ENCODE measurements at places on chromosomes 13 and 19. TPM values are rescaled to one million over a fixed set of nuclear protein-coding genes. Genes with fewer than 3 reads are reported as not detected.

DNA sequence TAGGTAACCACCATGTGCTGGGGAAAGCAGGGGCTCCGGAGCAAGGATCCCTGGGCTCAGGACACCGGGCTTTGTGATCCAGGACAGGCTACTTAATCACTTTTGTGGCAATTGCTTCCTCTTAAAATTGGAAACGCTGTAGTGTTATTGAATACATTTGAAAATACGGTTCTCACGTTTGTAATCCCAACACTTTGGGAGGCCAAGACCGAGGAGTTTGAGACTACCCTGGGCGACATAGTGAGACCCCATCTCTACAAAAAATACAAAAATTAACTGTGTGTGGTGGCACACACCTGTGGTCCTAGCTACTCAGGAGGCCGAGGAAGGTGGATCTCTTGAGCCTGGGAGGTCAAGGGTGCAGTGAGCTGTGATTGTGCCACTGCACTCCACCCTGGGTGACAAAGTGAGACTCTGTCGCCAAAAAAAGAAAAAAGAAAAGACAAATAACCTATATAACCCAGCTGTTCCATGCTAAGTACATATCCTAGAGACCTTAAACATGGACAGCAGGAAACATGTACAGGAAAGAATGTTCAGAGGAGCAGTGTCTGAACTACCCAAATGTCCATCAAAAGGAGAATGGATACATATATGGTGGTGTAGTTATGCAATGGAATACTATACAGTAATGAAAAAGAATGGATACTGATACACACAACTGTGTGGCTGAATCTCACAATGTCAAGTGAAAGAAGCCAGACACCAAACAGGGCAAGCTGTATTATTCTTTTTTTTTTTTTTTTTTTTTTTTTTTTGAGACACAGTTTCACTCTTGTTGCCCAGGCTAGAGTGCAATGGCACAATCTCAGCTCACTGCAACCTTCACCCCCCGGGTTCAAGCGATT, 622 bp upstream of the PRODH2 start:
- DNase-seq = no peak

DNA sequence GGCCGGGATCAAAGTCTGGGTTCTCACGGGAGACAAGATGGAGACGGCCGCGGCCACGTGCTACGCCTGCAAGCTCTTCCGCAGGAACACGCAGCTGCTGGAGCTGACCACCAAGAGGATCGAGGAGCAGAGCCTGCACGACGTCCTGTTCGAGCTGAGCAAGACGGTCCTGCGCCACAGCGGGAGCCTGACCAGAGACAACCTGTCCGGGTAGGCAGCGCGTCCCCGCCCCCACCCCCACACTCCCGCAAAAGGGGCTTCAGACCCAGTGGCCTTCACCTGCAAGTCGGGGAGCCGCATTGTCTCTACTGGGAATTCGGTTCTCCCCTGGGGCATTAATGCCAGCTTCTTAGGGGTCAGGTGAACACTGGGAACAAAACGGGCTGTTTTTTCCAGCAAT, 114.7 kb upstream of the MCF2L start:
- no peak for DNase-seq

GRCh38 chr19:41309180-41310032, 566 bp upstream of the CCDC97 start:
- no peak for DNase-seq

GRCh38 chr19:44613295-44614178, at the start of gene IGSF23:
Gene IGSF23, plus strand, starts transcription at chr19:44613563. Its CDS starts 83 bp downstream, at chr19:44613646.
- no peak for DNase-seq

- no peak for DNase-seq
Measured at GRCh38 chr19:52638601-52639000, 446 bp upstream of the ZNF83 start.

DNA sequence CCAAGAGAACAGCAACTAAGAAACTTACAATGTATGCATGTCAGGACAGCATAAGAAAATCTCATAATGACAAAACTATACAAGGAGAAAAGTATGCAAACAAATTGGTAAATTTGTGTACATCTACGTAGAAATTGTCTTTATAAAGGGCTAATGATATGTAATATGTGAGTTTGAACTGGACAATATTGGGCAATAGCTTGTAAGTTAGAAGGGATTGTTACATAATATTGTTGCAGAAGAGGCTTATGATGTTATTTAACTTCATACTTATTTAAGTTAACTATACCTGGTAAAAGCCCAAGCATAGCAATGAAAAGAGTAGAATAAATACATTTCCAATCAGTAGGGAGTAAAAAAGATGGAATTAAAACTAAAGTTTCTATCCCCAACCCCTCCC, 134.0 kb downstream of the MAB21L1 start:
- no peak for DNase-seq

DNA sequence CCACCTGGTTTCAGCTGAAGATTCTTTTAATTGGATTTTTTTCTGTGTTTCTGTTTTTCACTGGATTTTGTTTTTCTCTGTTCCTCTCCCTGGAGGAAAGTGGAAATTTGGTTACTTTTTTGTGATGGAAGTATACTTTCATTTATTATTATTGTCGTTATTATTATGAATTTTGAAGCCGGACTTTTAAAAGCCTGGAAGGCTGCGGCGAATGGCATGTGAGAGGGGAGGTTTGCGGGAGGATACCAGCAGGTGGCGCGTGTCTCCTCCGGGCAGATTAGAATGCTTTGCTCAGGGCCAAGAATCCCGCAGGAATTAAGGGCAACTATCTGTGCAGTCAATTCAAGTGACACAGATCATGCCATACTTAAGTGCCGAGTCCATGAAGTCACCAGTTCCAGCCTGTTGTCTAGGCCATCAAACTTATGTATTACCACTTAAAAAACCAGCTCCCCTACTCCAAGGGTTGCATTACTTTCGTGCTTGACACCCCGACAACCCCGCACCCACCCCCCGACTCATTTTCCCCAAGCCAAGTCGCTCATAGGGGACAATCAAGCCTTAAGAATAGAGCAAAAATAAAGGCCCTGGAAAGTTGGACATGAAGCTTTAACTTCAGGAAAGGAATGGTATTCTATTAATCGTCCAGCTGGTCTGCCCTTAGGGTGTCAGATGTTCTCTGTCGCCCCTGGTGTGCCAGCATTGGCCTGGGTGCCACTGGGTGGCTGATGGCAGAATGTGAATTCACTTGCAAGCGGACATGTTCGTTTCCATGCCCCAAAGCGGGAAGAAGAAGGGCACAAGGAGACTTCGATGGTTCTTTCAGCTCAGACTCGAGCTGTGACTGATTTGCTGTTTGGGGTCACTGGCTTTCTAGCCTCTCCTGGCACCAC, 1.3 kb upstream of the LRCH1 start:
- no peak for DNase-seq

- no peak for DNase-seq
Measured at GRCh38 chr19:19406878-19407632, 1.6 kb downstream of the GATAD2A start.

GRCh38 chr13:24802074-24802473, 38.1 kb downstream of the RNF17 start:
- DNase-seq = no peak

DNA sequence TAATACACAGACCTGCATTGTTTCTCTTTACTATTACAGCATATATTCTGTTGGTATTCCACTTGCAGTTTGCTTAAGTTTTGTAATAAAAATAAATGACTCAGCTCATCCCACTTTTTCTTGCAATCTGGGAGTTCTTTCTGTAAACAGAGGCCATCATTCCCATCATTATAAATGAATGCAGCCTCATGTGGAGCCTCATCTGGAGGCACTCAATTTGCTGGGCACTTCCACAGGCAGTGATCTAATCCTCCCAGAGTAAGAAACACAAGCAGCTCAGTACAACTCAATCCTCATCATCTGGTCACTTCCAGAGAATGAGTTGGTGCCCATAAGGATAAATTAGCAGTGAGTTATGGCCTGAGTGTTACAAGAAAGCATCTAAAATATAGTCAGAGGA, 2801.9 kb downstream of the PCDH9 start:
- DNase-seq = no peak

DNA sequence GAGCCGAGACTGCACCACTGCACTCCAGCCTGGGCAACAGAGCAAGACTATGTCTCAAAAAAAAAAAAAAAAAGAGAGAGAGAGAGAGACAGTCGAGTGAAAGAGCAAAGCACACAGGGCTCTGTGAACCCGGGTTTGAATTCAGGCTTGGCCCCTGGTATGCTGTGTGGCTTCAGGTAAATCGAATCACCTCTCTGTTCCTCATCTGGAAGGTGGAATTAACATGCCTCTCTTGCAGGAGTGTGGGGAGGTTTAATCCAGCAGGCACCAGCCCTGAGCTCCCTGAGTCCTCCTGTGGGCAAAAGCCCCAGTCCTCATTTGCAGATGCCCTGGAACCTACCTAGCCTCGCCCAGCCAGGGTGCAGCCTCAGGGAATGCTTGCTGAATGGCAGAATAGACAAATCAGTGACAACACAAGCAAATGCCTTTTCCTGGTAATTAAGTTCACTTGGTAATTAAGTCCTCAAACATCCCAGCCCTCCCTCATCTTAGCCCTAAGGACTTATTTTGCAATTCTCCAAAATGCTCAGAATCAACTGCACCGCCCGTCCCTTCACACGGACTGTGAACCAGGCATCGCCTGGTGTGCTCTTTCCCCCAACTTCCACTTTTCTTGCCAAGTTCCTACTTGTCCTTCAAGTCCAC, 4.6 kb upstream of the ZNRF4 start:
- no peak for DNase-seq

DNA sequence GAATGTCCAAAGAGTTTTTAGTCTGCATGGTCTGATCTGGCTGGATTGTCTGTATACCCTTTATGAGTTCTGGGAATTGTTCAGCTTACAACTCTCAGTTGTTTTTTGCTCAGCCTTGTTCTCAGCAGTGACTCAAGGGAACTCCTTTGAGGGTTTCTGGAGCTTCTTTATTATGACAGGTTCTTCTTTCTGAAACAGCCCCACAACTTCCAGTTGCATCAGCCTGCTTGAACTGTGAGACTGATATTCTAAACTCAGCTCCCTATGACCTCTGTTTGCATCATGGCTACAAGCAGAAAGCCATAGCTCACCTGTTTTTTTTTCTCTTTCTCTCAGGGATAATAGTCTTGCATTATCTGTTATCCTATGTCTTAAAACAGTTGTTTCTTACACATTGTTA, 85.0 kb downstream of the TDRD3 start:
- no peak for DNase-seq

- DNase-seq = no peak
Measured at GRCh38 chr13:35518337-35518946, 42.0 kb upstream of the MAB21L1 start.

DNA sequence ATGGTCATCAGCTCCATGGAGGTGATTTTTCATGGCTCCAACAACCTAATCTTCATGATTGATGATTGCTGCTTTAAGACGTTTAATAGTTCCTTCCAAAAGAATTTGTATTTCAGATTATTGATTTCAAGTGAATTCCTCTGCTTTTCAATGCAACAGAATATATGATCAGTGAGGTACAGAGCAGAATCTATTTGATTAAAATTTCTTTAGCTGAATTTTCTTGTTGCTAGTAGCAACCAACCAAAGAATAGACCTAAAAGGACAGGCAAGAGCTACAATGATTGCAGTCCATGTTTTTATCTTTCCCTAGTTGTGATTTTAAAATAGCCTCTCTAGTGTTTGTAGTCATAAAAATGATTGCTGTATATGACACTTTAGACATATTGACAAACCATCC, 76.8 kb upstream of the SCEL start:
- DNase-seq = no peak

- DNase-seq = no peak
Measured at GRCh38 chr19:43562698-43563241, 12.6 kb downstream of the XRCC1 start.

- DNase-seq = no peak
Measured at GRCh38 chr19:43532571-43532961, 422 bp upstream of the ZNF575 start.

DNA sequence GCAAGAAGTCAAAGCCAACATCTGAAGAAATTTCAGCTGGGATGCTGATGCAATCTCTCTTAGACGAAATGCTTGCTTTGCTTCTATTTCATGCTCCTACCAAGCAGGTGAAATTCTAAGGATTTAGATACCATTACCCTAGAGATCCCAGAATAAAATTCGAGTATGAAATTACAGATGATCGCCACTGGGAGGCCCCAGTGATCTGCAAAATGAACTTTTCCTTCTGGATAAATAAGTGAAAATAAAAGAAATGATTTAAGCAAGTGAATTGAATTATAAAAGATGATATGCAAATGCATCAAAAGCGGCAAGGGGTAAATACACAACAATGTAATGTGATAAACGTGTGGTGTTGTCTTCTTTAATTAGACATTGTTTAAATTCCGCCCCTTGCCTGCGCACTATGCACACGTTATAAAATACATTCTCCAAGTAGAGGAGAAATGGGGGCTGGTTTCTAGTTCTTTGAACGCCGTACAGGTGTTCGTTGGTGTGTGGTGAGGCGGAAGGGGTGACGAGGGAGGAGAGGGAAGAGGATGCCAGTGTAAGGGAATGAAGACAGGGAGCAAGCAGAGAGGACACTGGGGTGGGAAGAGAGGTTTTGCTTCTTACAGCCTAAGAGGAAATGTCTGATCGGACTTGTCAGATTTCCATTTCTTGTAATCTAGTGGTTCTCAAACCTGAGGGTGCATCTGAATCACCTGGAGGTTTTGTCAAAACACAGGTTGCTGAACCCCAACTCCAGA, 58.0 kb downstream of the ERCC5 start:
- DNase-seq = no peak

DNA sequence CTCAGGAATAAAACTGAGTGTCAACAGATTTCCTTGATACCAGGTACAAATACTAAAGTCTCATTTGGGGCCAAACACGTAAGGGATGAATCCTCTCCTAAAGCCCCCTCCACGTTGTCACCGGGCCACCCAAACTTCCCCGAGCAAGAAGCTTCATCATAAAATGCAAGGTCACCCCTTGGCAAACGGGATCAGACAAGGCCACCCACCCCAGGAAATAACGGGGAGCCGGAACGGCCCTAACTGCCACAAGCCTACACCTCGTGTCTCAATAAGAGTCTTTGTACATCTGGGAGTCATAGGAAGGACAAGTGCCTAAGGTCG, 717 bp downstream of the EEF2 start:
- DNase-seq = no peak

GRCh38 chr19:51263808-51264207, 12.9 kb downstream of the SIGLECL1 start:
- DNase-seq = no peak

DNA sequence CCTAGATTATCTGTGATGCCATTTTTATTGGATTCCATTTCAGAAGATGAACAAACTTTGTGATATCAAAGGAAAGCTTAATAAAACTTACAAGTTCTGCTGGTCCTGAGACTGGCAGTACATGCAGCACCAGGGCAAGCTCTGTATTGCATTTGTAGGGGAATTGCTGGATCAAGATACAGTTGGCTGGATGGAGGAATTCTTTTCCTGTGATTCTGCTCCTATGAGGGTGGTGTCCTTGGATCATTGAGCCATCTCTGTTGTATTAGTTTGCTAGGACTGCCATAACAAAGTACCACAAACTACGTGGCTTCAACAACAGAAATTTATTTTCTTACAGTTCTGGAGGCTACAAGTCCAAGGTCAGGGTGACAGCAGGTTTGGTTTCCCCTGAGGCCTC, 33.9 kb upstream of the CSNK1A1L start:
- DNase-seq = no peak

GRCh38 chr19:6730941-6731670, 6.3 kb downstream of the GPR108 start:
- DNase-seq = no peak

ZNF610 gene
- 1.3 TPM for total RNA-seq

FOSB gene
- 0.65 TPM for total RNA-seq

PNMA8C gene
- 0.14 TPM for total RNA-seq

FUT6 gene
- total RNA-seq = not detected

PEG3 gene
- total RNA-seq = 9.5 TPM

Data from epithelial cell of proximal tubule (primary cell).